ENCODE measurements at places on chromosomes 6 and 20.

- DNase-seq, result no peak
These were observed 73.6 kb upstream of the ADTRP start for GRCh38 chr6:11852061-11852651.

DNA sequence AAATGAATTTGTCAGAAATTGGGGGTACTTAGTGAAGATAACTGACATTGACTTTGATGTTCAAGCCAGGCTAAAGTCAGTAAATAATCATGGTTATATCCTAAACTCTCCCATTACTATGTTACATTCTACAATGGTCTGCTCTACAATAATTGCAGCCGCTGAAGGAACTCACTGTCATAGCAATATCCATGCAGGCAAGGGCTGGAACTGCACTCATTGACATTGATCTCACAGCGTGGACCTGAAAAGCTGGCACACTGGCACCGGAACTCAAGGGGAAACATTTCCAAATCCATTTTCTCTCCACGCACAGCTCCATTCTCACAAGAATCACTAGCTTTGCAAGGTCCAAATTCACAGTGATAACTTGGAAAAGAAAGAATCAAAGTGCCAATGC is 702.7 kb downstream of the EYS start:
- no peak for DNase-seq

- no peak for DNase-seq
These were observed 161.5 kb downstream of the MRPL14 start for GRCh38 chr6:43965628-43966373.

DNA sequence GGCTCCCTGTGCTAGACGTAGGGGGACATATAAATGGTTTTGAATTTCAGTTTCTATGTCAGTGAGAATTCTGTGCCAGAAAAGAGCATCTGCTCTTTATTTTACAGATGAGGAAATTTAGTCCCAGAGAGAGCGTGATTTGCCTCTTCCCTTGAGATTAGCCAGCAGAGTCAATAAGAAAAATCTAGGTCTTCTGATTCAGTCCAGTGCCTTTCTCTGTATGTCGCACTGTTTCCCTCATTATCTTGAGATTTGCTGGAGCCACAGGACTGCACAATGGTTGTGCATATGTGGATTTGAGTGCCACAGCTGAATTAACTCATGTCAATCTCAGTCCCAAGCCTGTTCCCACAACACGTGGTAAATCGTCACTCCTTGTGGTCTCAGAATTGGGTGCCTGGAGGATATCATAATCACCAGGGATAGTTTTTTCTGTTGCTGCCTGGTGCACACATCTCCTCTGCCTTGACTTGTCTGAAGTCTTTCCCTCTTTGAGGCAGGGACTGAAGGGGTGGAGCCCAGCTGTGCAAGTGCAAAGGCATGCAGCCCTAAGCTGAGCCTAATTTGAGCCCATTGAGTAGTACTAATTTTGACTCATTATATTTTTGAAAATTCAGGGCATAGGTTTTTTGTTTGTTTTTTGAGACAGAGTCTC is 276.7 kb downstream of the SOX4 start:
- no peak for DNase-seq

DNA sequence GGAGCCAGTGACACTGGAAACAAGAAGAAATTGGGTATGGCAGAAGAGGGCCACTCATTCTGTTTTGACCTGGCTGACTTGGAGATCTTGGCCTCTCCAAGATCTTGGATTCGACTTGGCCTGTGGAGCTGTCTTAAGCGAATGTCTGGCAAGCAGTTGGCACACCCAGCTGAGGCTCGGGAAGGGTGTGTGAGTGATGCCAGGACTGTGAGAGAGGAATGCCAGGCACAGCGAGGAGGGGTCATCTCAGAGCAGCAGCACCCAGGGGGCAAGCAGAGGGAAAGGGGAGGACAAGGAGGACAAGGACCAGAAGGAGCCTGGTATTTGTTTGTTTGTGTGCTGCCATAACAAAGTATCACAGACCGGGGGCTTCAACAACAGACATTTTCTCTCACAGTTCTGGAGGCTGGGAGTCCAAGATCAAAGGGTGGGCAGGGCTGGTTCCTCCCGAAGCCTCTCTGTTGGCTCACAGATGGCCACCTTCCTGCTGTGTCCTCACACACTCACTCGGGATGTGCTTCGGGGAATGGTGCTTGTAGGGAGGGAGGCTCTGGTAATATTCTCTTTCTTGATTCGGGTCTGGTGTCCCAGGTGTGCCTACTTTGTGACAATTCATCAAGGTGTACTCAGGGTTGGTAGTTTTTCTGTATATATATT is 33.0 kb downstream of the RPP40 start:
- no peak for DNase-seq

DNA sequence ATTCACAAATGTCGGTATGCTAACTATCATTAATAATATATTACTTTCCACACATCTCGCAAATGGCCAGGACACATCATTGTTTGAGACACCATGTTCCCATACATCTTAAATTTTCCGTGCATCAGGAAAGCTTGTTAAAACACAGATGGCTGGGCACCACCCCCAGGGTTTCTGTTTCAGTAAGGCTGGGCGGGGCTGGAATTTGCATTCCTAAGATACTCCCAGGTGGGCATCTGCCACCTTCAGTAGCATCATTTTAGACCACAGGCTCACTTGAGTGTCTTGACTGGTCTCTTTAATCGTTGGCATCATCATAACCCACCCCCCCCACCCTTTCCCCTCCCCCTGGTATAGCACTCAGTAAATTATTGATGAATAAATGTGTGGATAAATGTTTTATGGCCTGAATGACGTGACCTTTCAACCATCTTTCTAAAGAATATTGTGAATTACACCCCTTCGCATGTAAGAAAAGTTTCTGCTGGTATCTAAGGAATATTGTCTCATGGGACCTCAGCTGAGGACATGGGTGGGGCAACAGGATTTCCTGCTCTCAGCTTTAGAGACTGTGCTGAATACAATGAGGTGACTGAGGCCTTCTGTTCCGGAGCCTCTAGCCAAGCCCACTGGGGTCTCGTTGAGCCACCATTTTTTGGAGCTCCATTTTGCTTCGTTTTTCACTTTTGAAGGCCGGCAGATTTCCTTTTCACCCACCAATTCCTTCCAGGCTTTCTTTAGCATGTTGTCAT is 124.1 kb upstream of the NEDD9 start:
- no peak for DNase-seq
